Hematopoietic multipotent progenitor cell treated with erythropoietin and hydrocortisone succinate and interleukin-3 and kit ligand, for 8 days (in vitro differentiated cells): ENCODE measurements at places on chromosomes 5 and 9.

DNA sequence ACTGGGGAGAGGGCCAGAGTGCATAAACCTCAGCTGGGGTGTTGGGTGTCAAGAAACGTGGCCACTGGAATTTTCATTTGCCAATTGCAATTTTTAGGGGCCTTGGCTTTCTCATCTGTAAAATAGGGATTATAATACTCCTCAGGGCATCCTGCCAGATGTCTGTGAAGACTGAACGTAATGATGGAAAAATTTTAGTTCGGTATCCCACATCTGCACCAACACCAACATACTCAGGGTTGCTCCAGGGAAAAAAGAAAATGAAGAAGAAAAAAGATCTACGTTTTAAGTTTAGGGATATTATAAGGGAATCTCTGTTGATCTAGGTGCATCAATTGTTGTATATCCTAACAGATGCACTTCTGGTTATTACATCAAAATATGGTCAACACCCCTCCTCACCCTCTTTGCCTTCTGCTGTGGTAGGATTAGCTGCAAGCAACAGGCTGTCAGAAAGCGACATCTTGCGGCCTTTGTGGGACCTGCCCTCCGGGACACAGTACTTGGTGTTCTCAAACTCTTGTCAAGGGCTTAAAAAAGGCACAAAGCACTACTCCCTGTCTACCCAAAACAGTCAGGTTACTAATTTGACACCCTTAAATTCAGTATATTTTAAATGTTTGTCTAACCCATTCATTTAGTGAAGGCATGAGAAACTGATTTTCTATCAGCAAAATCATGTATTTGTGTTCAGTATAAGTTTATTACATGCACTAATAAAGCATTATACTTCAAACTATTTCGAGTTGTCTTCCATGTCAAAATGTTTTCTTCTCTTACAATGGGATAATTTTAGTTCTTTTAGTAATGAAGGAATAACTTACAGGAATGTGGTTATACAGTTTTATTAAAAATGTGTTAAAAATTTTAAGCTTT lies 8.3 kb upstream of the TBC1D2 start:
- peak; percentile 86 for DNase-seq

- DNase-seq: peak; percentile 59
Observed at GRCh38 chr9:114108016-114108833, 9.1 kb upstream of the KIF12 start.

DNA sequence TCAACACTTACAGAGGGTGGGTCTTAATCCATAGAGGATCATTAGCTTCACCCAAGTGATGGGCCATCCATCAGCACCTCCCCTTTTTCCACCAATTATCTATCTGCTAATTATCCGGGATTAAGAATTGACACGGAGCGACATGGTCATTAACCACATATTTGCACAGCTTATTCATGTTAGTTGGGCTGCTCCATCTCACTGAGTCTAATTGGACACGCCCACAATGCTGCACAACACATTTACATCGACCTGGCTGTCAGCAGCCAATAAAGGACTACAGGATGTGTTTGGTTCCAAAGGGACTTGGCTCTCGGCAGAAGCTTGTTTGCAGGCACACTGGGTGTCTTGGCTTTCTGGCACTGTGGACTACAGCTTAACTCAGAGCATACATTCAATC lies 21.6 kb downstream of the FOXE1 start:
- no peak for DNase-seq

DNA sequence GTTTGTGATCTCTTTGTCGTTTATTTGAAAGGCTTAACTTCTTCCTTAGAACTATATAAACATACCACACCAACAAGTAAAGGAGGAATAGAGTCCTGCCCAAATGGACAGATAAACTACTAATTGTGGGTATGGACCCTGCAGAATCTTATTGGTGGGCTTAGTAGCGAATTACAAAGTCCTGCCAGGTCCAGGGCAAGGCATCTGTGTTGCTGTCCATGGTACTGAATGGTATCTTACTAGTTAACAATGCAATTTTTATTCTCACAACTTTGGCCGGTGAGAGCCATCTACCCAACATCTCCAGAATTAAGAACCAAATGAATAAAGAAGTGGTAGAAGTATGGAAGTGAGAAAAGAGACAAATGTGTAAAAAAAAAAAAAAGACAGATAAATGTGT lies 1782.4 kb upstream of the WWC1 start:
- peak; percentile 4 for DNase-seq

GRCh38 chr5:170880084-170880483 lies 18.3 kb downstream of the RANBP17 start:
- DNase-seq: no peak

GRCh38 chr5:56673171-56673570 lies 142.2 kb upstream of the MAP3K1 start:
- peak; percentile 39 for DNase-seq

GRCh38 chr5:57338068-57338867 lies 144.3 kb downstream of the ACTBL2 start:
- peak; percentile 53 for DNase-seq

GRCh38 chr5:79728396-79728795 lies 38.8 kb downstream of the CMYA5 start:
- no peak for DNase-seq

GRCh38 chr5:132687995-132688394 lies 14.2 kb downstream of the IL4 start:
- no peak for DNase-seq

GRCh38 chr5:40479939-40480338 lies 199.8 kb upstream of the PTGER4 start:
- DNase-seq: no peak

GRCh38 chr5:58891971-58892343 lies 309.1 kb downstream of the RAB3C start:
- DNase-seq: no peak

DNA sequence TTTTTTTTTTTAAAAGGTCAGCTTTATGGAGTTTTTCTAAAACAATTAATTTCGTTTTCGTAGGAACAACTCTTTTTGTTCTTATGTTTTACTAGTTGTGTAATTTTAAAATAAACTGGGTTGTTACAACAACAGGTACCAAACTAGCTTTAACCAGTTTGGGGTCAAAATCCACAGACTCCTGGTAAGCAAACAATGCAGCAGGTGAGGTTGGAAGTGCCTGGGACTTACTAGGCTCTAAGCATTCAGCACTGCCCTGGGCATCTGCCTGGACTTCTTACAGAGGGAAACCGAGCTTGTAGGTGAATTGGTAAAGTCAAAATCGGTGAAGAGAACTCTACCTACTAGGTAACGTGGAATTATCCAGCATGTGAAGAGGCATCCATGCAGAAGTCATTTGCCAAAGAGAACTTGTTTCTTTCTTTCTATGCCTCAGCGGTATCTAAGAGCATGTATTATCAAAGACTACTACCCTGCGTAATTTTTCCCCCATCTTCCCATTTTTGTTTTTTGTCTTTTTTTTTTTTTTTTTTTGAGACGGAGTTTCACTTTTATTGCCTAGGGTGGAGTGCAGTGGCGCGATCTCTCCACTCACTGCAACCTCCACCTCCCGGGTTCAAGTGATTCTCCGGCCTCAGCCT lies 145.4 kb downstream of the KCTD16 start:
- no peak for DNase-seq

DNA sequence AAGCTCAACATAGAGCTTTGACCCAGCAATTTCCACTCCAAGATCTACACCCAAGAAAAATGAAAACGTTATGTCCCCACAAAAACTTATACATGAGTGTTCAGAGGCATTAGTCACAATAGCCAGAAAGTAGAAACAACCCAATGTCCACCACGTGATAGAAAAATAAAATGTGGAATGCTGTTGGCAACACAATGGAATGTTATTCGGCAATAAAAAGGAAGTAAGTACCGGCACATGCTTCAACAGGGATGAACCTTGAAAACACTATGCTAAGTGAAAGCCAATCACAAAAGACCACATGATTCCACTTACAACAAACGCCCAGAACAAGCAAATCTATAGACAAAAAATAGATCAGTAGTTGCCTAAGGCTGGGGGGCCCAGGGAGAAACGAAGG lies 6.0 kb downstream of the UBQLN1 start:
- no peak for DNase-seq

DNA sequence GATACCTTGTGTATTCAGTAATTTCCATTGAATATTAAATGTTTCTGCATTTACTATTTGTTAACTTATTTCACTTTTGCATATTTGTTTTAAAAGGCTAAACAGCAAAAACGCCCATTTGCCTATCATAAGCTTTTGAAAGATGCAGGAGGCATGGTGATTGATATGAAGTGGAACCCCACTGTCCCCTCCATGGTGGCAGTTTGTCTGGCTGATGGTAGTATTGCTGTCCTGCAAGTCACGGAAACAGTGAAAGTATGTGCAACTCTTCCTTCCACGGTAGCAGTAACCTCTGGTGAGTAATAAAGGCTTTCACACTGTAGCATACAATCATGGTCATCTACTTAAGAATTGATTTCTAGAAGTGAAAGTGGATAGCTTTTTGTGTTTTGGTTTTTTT lies 3.8 kb downstream of the NUP214 start:
- no peak for DNase-seq

- no peak for DNase-seq
Observed at GRCh38 chr5:159058716-159059636, 40.7 kb downstream of the EBF1 start.

- DNase-seq: no peak
Observed at GRCh38 chr5:1544294-1544961, 20.7 kb upstream of the LPCAT1 start.

DNA sequence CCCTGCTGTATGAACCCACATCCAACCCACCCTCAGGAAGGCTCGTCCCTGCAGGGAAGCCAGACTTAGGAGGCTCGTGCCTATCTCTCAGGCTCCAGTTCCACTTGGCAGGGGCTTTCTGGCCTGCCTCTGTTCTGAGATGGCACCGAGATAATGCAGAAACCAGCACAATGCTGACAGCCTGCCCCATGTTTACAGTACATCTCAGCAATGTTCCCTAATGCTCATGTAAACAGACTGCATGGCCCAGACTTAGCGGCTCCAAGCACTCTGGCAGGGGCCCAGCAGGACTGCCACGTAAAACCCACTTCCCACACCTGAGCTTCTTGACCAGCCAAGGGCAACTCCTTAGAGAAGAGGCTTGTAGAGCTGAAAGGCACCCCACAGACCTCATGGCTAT lies 499.5 kb upstream of the BRINP1 start:
- DNase-seq: no peak

- no peak for DNase-seq
Observed at GRCh38 chr9:23615569-23615968, 210.5 kb downstream of the ELAVL2 start.

DNA sequence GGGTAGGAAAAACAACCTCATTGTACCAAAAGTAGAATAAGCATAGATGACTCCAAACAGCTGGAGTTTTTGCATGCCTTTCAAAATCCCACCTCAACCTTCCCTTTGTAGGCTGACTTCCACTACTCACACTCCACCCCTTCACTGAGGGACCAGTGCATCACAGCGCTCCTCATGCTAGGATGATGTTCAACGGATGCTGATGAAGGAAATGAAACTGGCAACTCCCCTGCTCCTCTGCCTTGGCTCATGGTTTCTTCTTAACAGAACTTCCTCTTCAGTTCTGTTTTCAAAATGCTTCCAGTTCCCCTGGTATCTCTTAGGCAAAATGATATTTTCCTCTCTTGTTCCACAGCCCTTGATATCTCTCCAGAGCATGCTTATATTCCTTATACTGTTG lies 29.0 kb downstream of the LIFR start:
- DNase-seq: no peak

DNA sequence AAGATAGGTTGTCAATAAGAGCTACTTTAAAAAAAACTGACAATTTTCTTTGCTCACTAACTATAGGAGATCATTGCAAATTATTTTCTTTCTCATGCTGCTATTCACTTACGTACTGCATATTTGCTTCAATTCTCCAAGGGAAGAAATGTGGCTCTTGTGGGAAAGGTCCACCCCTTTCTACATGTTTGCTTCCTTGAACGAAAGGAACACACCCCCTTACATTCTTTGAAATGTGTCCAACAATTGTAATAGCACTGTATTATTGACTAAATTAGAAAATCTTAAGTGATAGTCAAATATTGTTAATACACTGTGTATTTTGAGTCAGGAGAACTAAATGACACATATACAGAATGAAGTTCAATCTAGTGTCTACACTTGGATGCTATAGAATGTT lies 5.2 kb downstream of the MEF2C start:
- peak; percentile 30 for DNase-seq

DNA sequence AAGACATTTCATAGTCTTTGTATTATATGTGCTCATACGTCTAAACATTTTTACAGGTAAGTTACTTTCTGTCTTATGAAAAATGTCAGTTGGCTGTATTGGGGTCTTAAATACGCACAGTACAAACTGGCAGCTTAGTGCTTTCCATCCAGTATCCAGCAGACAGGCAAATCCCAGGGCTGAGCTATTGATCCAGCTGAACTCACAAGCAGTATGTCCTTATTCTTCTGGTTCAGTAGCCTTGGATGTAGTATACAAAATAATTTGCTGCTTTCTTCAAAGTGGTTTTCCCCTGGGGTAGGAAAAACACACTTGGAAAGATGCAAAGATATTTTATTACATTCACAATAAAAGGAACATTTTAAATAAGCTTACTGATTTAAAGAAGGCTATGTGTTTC lies 617.2 kb downstream of the NR2F1-AS1 start:
- no peak for DNase-seq

GRCh38 chr5:74491586-74491985 lies 148.9 kb downstream of the ENC1 start:
- no peak for DNase-seq

DNA sequence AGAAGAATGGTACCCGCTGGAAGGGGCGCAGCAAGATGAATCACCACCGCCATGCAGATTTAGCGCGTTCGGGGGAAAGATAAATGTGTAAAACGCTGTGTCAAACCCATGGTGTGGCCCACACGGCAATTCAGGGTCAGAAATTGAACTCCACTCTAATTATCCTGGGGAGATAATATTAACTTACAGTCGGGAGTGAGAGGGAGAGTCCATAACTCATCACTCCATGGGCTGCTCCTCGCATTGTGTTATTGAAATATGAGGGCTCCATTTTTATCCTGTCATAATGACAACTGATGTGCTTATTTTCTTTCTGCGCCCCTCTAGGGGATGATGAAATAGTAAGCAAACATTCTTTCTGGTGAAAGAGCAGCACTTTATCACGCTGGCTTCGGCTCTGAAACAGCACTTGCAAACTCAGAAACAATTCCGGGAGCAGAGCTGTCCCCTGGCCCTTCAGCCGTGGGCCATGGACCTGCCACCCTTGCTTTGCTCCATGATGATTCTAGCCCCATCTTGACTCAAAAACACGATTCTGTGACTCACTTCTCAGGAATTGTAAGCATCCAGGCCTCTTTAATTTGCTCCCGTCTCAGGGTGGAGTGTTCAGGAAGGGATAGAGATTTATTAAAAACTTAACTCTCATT lies 431.6 kb downstream of the IRX1 start:
- DNase-seq: no peak

- no peak for DNase-seq
Observed at GRCh38 chr5:170218726-170219125, 14.1 kb upstream of the C5orf58 start.

DNA sequence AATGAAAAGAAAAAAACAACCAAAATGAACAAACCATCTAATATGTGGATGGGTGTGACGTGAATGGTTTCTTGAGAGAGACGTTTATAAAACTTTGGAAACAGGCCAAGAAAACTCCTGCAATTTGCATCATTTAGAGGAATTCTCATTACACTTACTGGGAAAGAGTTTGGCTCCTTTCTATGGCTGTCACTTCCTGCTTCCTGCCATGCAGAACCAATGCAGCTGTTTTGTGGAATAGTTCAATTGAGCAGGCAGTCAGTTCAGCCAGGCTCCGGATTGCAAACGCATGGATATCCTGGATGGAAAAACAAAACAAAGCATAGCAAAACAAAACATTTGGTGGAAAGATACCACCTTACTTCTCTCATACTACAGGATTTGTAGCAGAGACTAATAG lies 36.6 kb downstream of the FAM114A2 start:
- no peak for DNase-seq
